Muscle of leg (tissue), 16 donors: ENCODE measurements at places on chromosomes 1 and 21.

DNA sequence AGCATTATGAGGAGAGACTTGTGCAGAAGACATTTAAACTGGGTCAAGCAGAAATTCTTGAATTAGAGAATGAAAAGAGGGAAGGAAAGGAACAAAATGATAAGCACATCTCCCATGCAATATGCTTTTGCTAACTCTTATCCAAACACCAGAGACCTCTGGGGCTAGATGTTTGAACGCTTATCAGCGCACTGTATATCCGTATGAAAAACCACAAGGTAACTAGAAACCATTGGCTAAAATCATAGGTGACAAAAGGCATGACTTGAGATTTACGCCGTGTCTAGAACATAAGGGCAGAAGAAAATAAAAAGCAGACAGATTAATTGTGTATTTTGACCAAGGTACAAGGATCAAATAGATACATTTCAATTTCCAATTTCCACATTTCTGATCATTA, 38.0 kb upstream of the TIAM1 start:
- DNase-seq: no peak

DNA sequence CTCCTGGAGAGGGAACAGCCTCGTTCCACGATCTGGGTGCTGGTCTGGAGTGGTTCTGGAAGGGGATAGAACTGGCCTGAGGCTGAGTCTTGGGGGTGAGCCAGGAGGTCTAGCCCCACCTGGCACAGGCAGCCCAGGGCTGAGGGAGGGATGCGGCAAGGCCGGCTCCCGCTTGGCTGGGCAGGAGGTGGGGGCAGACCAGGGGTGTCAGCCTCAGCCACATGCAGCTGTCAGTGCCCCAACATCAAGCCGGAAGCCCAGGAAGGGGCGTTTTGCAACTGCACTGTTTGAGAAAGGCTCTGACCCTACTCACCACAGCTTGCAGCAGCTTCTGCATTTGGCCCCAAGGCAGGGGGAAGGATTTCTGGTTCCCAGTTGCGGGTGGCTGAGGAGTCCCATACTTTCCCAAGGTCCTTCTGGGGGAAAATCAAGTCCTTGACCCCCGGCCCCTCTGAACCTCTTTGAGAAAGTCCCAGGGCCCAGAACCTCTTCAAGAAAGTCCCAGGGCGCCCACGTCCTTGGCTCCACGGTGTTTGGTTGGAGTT, 2.0 kb downstream of the EFHD2 start:
- peak; percentile 69 for DNase-seq

DNA sequence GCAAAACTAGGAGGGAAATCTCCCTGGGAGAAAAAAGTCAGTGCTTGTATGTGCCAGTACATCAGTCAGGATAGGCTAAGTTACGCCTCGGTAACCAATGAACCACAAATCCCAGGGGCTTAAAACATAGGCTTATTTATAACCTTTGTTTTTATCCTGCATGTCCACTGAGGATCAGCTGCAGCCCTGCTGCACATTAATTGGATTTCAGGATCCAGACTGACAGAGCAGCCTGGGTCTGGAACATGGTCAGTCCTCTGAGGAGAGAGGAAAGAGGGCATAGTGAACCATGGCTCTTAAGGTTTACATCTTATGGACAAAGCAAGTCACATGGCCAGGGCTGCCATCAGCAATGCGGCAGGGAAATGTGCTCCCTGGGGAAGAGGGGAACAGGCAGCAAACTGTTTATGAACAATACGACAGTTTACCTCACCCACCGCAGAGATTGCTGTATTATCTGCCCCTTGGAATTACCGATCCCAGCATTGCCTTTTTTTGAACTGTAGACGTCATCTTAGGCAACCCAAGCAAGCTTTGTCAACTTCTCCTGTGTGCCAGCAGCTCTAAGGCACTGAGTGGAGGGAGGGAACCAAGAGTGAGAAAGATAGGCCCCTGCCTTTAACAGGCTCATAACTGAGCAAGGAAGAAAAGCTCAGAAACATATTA, 9.1 kb upstream of the SPRR4 start:
- DNase-seq: no peak

GRCh38 chr1:1000357-1001056, 610 bp upstream of the HES4 start:
- peak; percentile 93 for DNase-seq

DNA sequence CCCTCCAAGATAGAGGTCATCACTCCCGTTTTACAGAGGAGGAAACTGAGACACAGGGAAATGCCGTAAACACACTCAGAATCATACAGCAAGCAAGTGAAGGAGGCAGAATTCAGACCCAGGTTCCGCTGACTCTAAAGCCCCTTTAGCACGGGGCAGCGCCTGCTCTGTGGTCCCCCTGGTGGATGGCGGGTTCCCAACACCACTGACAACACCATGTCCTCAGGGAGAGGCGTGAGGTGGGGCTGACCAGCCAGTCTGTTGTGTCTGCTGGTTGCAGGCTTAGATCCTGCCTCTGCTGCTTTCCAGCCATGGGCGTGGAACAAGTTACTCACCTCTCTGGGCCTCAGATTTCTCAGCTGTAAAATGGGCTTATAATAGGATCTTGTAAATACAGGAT, 617.3 kb downstream of the MATN1 start:
- DNase-seq: peak; percentile 23

- no peak for DNase-seq
These were observed 60.1 kb downstream of the S100B start for GRCh38 chr21:46544824-46545223.

DNA sequence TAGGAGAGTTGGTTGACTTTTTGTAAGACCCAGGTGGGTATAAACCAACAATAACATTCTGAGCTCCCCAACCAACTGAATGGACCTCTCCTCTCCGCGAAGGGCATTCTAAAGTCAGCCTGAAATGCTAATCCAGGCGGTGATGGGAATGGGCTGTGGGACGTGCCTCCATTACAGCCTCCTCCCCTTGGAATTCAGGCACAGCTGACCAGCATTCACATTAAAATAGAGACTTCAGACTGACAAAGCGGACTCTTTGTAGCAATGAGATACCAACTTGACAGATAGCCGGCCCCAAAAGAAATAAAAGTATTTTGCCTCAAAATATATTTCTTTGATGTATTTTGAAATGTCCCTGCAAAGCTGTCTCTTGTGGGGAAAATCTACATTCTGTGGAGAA, 101.7 kb downstream of the KIF26B start:
- no peak for DNase-seq

DNA sequence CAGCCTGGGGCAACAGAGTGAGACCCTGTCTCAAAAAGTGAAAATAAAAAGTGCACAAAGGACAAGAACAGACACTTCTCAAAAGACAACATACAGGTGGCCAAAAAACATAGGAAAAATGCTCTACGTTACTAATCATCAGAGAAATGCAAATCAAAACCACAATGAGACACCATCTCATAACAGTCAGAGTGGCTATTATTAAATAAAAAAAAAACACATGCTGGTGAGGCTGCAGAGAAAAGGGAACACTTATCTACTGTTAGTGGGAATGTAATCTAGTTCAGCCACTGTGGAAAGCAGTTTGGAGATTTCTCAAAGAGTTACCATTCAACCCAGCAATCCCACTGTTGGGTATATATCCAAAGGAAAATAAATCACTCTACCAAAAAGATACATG, 173.2 kb downstream of the SMYD3 start:
- DNase-seq: no peak

DNA sequence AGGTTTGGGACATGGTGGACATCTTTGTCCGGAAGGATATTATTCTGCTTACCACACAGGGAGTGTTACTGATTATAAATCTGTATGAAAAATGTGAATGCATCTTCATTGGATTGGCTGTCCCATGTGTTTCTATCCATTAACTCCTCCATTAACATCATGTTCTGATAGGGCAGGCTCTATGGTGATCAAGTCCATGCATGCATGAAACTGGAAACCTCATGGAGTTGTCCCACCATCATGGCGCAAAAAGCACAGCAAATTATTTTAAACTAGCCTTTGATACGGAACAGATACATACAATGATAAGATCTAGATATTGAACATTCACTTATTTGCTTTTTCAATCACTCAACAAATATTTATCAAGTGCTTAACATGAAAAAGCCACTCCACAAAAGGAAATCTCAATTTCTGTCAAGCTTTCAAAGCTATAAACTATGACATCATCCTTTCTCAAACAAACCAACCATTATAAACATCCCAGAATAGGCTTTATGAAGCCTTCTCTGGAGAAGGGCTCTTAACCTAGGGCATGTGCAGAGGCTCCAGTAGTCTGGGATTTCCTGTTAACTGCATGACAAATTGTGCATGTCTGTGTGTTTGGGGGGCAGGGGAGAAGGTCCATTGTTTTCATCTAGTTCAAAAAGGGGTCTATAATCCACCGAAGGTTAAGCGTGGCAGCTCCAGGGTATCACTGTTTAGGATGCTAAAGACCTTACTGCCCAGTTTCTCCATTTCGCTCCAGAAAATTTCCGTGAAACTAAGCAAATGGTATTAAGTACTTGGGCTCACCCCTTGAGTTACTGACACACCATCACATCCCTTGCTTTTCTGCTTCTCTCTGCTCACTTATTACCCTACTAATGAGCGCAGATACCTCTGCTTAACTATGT, 46.1 kb downstream of the ADAMTS1 start:
- DNase-seq: no peak

GRCh38 chr1:86748622-86749373, 44.4 kb downstream of the SH3GLB1 start:
- no peak for DNase-seq

DNA sequence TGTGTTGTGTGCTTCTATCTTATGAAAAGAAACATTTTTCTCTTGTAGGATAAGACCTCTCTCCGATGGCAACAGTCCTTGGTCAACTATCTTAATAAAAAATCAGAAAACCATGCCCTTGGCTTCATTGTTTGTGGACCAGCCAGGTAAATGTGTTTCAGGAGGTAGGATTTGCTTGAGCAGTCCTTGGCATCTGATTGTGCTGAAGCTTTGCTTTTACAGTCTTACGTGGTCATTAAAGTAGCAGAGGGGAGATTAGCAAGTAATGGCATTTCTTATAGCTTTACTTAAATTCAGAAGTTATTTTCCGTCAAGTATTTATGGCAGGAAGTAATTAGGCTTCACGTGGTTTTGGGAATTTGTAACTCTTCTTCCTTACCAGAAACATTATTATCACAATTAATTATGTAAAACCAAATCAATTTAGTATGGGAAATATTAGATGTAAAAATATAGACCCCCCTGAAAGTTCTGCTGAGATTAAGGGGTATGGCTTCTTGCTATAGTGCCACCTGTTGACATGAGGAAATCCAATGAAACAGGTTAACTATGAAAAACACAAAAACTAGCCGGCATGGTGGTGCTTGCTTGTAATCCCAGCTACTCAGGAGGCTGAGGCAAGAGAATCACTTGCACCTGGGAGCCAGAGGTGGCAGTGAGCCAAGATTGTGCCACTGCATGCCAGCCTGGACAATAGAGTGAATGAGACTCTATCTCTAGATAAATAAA, 49.0 kb downstream of the MAP3K21 start:
- no peak for DNase-seq

DNA sequence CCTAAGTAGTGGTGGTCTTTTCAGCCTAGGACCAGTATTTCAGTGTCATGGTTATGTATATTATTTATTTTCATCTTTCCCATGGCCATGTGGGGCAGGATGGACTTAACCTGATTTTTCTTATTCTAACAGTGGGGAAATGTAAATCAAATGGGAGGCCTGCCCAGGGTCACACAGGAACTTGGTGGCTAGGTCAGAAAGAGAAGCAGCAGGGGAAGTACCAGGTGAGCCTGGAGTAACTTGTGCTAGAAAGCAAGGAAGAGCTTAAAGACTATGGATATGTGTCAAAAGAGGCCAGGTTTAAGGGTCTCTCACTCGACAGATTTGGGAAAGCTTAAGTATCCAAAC, 936 bp downstream of the ZFP69B start:
- DNase-seq: no peak

- no peak for DNase-seq
These were observed 99.9 kb upstream of the ZBTB40 start for GRCh38 chr1:22351768-22352080.

DNA sequence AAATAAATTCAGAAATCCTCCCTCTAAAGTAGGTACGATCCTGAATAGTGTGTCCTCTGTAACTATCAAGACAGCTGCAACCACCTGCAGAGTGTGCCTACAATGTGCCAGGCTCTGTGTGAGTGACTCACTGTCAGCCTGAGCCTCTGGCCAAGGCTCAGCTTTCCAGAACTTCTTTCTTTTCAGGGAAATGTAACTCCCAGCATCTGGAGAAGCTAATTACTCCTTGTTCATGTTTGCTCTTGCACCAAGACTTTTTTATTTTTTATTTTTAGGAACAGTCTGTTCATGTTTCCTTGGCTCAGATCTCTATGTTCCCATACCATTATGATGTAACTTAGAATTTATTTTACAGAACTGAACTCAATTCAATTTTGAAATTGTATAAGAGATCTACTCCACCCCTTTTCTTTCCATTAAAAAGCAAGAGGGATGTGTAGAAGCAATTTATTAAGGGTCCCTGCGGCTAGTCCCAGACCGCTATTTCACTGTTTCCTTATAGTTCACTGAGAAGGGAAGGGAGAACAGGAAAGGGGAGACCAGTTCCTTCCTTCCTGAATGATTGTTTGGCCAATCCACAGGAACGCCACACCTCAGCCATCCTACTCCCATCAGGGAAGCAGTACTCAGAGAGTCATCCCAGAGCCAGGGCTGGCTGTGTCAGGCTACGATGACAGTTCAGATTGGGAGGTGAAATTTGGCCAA, 112.4 kb upstream of the ZNF648 start:
- DNase-seq: peak; percentile 88

DNA sequence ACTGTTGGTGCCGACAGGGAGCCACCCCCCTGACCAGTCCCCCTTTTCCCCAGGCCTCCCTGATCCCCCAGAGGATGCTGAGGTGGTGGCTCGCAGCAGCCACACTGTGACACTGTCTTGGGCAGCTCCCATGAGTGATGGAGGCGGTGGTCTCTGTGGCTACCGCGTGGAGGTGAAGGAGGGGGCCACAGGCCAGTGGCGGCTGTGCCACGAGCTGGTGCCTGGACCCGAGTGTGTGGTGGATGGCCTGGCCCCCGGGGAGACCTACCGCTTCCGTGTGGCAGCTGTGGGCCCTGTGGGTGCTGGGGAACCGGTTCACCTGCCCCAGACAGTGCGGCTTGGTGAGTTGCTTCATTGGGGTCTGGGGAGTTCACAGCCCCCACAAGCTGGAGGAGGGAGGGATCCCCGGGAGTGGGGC, 89.2 kb downstream of the TRIM11 start:
- DNase-seq: no peak

DNA sequence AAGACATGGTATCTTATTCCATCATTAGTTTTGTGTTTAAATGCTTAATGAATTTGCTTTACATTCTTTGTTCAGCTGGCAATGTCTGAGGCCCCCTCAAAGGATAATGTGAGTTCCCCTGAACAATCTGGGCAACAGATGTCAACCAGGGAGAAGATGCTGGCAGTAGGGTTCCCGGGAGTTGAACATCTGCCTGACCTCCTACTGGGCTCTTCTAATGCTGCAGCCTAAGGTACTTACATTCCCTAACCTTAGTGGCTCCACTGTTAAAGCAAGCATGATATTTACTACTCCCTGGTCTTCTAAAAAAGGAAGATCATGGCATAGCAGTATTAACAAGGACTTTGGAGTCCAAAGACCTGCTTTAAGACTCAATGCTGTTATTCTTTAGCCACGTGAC, 574.9 kb upstream of the NR5A2 start:
- DNase-seq: no peak
